ENCODE measurements at places on chromosomes 4 and X. TPM values are rescaled to one million over a fixed set of nuclear protein-coding genes. Genes with fewer than 3 reads are reported as not detected.

DNA sequence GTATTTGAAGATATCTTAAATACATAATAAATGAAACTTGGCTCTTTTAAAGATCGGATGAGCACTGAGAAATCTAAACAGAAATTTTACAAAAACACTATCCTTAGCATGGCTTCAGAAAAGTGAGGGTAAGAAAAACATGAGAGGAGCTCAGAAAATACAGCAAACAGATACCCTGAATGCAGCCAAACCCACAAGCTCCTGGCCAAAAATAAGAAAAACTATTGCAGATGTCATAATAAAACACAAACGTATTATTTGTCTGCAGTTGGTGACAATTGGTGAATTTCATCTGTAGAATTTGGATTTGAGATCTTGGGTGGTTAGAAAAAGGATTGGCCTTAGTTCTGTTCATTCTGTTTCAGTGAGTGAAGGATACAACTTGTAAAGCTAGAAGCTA is 603.9 kb downstream of the INPP4B start:
- H3K4me1 ChIP-seq = no peaks in the 10 kb centered on the region
- no peak overlapping the region for H3K4me3 ChIP-seq
- no peak for DNase-seq
- no peaks in the 10 kb centered on the region for H3K27me3 ChIP-seq
- peaks cover under 1% of the 10 kb centered on the region for H3K36me3 ChIP-seq

DNA sequence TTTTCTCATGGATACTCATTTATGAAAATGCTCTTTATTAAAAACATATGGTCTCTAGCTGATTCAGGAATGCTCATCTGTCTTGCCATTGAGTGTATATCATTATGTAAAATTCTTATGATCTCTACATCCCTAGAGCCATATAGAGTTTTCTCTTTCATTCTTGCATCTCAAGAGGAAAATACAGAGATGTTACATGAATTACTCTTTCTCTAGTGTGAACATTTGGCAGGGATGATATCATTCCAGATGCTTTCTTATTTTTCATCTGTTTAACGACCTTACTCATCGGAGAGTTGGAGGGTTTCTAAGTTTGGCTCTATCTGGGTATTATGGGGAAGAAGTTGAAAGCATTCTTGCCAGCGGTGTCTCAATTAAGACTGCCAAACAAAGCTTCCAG is 202.9 kb upstream of the SLC7A11 start:
- H3K27ac ChIP-seq = no peak overlapping the region
- H3K36me3 ChIP-seq = no peaks in the 10 kb centered on the region
- DNase-seq = no peak
- H3K4me3 ChIP-seq = no peak overlapping the region
- no peaks in the 10 kb centered on the region for H3K4me1 ChIP-seq

- no peaks in the 10 kb centered on the region for H3K36me3 ChIP-seq
- no peaks in the 10 kb centered on the region for H3K4me1 ChIP-seq
- no peaks in the 10 kb centered on the region for H3K27me3 ChIP-seq
- H3K4me3 ChIP-seq = no peak overlapping the region
- no peak for DNase-seq
- no peak overlapping the region for H3K27ac ChIP-seq
Measured at GRCh38 chr4:141457653-141458052, 178.7 kb upstream of the IL15 start.

Gene PRRG3
- total RNA-seq = not detected

Gene AMBN
- not detected for total RNA-seq

Gene ZNF518B
- total RNA-seq = 28.5 TPM
